ENCODE measurements at places on chromosomes 4 and X. TPM values are rescaled to one million over a fixed set of nuclear protein-coding genes. Genes with fewer than 3 reads are reported as not detected.

The SLC38A5 gene
- 6.3 TPM for total RNA-seq

The USP27X gene
- 2.1 TPM for total RNA-seq

The ZAR1 gene
- not detected for total RNA-seq

The SHROOM2 gene
- 2.1 TPM for total RNA-seq

The TRIM61 gene
- total RNA-seq = 2.6 TPM
